ENCODE measurements at places on chromosomes 4 and X.

DNA sequence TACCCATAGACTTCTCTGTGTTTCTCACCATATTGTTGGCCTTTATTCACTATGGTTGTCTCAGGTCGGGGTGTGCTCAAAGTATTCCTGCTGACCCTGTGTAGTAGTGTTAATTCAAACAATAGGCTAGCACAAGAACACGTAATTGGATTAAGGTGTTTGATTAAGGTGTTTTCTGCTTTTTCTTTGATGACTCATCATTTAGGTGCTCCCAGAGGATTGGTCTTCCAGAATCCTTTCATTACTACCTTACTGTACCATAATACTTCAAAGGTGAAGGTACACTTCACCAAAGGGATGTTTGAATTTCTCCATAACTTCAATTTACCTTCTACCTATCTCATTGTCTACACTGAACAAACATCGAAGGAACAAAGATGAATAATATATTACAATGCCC, 121.7 kb upstream of the CCDC160 start:
- DNase-seq, result no peak

DNA sequence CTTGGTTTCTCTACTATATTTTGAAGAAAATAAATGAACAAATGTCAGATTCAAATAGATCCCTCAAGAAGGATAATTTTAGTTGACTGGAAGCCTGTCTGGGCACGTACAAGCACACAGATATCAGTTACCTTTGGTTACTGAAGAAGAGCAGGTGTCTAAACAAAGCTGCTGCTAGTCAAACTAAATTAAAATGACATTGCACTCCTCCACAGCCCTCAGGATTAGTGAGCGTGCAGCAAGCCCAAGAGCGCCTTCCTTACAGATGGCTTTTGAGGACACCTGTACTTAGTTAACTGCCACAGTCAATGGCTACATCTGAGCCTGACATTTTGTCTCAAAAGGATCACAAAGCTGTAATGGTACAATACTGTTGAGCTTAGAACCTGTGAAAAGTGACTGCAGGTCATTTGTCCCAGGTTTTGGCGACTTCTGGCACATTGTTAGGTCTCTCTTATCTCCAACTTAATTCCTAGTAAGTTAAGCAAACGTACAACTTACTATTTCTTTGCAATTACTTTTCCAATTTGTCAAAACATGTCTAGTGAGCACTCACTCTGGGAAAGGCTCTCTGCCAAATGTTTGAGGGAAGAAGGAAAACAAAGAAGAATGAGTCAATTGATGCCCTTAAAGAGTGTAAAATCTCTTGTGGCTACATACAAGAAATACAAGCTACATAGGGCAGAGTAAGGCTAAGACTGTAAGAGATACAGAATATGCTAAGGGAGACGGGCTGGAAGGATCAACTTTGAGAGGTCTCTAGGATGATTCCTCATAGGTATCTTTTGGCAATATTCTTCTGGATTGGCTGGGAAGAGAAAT, 25.6 kb upstream of the DAPP1 start:
- no peak for DNase-seq

DNA sequence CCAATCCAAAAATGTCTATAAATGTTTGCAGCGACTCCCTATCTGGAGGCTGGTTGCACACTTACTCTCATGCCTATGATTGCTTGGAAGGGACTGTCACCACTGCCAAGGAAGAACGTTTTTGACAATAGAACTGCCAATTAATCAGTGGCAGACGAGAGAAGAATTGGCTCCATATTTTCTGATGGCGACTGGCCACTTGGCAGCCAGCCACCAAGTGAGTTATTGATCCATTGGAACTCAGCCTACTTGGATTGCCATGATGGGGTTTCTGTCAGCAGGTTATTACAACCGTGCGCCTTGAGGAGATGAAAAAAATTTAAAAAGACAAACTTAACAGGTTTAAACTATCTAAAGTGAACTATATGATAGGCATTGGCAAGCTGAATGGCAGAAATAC, 47.4 kb downstream of the LINC00632 start:
- no peak for DNase-seq

DNA sequence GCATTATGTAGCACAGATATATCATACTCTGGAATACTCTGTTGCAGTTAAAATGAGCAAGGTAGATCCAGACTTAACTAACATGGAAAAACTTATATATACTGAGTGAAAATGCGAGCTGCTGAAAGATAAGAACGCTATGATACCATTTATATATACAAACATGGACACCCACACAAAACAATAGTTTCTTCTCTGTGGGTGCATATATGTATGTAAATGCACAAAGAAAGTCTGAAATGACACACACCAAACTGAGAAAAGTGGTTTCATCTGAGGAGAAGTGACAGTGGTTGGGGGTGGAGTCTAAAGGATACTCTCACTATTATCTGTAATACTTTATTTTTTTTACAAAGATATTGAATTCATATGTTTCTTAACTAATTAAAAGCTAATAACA, 12.2 kb upstream of the FGF2 start:
- no peak for DNase-seq

- no peak for DNase-seq
Observed at GRCh38 chr4:8207314-8207713, 8.2 kb downstream of the SH3TC1 start.

- no peak for DNase-seq
Observed at GRCh38 chr4:3753726-3754412, 12.3 kb upstream of the ADRA2C start.

GRCh38 chr4:36523182-36523581, 241.8 kb downstream of the DTHD1 start:
- no peak for DNase-seq

DNA sequence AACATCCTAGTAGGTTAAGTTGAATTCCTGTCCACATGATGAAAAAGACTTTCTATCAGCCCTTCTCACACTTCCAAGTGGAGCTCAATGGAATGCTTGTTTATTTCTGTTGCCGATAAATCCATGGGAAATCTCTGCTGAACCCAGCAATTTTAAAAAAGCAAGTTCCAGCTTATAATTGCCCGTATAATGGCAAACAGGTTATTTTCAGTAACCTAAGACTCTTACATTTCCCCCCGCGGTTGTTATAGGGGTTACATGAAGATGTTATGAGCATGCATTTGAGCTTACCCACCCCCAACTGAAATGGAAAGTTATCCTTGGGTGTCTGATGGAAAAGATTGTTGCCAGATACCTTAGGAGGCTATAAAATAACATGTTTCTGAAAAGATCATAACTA, 136.2 kb downstream of the PALLD start:
- no peak for DNase-seq

DNA sequence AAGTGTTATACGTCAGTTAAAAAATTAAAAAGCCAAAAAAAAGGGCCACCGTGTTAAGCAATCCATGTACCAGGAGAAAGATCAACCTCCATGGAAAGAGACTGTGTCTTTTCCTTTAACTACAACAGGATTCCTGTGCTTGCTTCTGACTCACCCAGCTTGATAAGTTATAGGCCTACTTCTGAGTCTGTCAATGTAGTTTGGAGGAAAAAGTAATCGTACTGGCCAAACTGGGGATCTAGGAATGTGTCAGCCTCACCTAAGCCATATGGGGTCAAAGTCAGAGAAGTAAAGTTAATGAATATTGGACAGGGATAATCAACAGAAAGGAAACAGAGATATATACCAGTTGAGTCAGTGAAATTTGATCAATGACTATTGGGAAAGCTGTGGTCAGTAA, 470.8 kb upstream of the SLIT2 start:
- no peak for DNase-seq

GRCh38 chr4:102473476-102473875, 27.7 kb upstream of the NFKB1 start:
- DNase-seq, result no peak

- DNase-seq, result no peak
Observed at GRCh38 chr4:3226467-3226866, 22.5 kb upstream of the MSANTD1 start.

DNA sequence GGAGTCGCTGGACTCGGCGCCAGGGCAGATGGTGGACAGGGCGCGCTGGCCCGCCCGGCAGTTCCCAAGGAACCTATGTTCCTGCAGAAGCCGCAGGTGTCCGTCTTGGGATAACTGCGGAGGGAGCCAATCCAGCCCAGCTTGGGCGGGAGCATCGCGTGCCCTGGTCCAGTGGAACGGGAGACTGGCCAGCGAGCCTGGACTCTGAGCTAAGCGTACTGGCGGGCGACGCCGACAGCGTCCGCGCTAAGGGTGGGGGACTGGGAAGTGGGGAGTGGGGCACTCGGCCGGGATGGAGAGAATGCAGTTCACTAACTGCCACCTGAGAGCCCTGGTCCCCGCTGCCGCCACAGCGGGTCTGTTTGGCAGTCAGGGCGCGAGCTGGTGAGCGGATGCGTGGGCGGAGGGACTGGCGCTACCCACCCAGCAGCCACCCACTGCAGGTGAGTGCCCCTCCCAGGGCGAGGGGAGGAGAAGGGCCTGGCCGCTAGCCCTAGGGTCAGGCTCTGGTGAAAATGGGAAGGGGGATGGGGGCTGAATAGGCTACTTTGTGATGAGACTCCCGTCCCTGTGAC, 1.3 kb upstream of the MAMLD1 start:
- peak; percentile 24 for DNase-seq

DNA sequence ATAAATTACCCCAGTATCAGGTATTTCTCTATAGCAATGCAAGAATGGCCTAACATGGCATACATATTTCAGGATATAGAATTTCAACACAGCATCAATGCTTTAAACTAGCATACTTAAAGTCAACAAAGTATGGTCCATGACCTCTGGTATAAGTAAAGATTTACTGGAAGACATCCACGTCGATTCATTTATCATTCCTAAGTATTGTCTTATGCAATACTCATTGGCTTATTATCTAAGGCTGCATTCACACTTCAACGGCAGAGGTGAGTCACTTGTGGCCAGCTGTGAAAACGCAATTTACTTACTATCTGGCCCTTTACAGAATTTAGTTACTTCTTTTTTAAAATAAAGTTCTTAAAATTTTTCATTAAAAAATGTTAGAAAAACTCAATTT, 42.6 kb downstream of the ADGRA3 start:
- DNase-seq, result no peak

GRCh38 chr4:26515936-26516335, 25.7 kb upstream of the CCKAR start:
- no peak for DNase-seq

- no peak for DNase-seq
Observed at GRCh38 chrX:43615660-43616059, 40.4 kb upstream of the MAOA start.

- DNase-seq, result no peak
Observed at GRCh38 chrX:88613338-88613737, 133.7 kb upstream of the CPXCR1 start.

DNA sequence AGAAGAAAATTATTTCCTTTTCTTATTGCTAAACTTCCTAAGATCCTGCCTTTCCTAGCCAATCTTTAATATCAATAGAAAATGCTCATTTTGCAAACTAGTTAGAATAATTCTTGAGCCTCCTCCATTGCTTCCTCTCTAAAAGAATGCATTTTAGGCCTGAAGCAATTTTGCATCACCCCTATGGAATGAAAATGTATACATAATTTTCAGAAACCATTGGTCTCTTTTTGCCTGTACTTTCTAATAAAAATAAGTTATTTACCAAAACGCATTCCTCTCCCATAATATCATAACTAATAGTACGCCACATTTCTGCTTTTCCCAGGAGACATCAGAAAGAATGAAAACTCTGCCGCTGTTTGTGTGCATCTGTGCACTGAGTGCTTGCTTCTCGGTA, 1.7 kb downstream of the MUC7 start:
- no peak for DNase-seq

- no peak for DNase-seq
Observed at GRCh38 chr4:6763330-6763851, 19.1 kb upstream of the KIAA0232 start.

GRCh38 chrX:129939986-129940385, 34.0 kb downstream of the UTP14A start:
- no peak for DNase-seq

DNA sequence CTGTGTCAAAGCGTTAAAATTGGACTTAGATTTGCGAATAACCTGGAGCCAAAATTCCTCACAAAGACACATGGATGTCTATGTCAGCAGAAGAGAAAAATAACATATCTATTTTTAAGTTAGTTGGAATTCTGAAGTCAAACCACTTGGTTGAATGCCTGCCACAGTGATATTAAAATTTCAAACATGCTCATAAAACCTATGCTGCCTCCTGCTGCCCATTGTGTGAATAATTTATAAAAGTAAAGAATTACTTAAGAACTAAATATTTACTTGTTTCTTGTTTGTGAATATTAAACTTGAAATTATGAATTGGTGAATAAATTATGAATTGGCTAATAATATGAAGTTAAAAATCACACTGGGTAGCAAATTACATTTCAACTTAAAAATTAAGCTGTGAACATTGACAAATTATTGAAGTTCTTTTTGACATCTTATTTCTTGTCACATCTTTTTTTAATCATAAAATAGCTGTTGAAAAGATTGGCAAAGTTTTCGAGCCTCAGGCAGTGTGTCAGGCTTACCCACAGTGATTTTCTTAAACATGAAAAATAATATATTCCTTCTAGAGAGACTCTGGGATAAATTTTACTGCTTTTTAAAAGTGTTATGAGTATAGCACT, 35.4 kb downstream of the FABP2 start:
- DNase-seq, result peak; percentile 23

GRCh38 chr4:48588230-48589097, 98.4 kb downstream of the ZAR1 start:
- DNase-seq, result no peak

- no peak for DNase-seq
Observed at GRCh38 chr4:70504733-70505132, 13.6 kb upstream of the AMTN start.

GRCh38 chrX:122914256-122914655, 269.8 kb upstream of the GRIA3 start:
- DNase-seq, result no peak

DNA sequence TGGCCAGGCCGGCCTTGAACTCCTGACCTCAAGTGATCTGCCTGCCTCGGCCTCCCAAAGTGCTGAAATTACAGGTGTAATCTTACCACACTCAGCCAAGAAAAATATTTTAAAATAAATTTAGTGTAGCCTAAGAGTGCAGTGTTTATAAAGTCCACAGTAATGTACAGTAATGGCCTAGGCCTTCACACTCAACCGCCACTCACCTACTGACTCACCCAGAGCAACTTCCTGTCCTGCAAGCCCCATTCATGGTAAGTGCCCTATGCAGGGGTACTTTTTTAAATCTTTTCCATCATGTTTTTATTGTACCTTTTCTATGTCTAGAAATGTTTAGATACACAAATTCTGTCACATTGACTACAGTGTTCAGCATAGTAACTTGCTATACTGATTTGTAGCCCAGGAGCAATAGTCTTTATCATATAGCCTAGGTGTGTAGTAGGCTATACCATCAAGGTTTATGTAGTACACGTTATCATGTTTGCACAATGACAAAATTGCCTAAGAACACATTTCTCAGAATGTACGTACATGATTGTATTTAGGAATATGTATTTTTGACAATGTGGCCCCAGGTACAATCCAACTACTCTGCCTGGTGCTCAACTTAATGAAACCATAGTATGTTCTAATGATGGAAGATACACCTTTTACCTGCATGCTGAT, 455.2 kb downstream of the PCDH7 start:
- no peak for DNase-seq

- no peak for DNase-seq
Observed at GRCh38 chr4:81634165-81634564, 162.5 kb upstream of the RASGEF1B start.

Measured in naive thymus-derived CD8-positive, alpha-beta T cell (primary cell).